ENCODE measurements at places on chromosomes 3 and 15. TPM values are rescaled to one million over a fixed set of nuclear protein-coding genes. Genes with fewer than 3 reads are reported as not detected.

- no peak for DNase-seq
Observed at GRCh38 chr3:20091331-20092047, 51.2 kb downstream of the KAT2B start.

DNA sequence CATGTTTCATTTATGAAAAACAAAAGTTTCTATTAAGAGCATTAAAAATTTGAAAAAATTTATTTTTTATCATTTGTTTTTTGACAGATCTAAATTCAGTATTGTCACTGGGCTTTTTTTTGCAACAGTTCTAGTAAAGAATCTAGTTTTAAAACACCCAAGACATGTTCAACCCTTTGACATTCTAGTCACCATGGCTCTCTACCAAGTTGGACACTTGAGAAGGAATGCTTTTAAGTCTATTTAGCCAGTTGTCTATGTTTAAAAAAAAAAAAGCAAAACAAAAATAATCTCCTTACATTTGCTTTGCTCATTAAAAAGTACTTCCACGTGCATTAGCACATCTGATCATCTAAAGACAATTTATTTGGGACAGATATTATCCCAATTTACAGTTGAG is 417.5 kb downstream of the RSL24D1 start:
- DNase-seq: no peak

DNA sequence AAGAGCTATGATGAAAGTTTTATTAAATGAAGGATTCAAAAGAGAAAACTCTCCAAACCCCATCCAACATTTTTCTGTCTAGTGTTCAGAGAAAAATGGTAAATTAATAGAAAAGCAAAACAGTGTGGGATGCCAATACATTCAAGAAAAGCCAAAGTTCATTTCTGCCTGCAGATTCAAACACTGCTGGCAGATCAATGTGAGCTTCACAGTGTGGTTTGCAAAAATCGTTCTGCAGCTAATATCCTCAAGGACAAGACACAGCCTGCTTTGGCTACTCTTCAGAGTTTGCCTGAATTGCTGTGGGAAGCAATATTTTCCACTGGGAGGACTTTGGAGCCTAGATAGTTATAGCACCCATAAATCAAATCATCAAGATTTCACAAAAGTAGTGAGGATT is 619.9 kb upstream of the SUCLG2 start:
- no peak for DNase-seq

- no peak for DNase-seq
Observed at GRCh38 chr3:195441476-195441991, 1.3 kb downstream of the ACAP2 start.

- no peak for DNase-seq
Observed at GRCh38 chr3:51668756-51669155, 2.3 kb upstream of the TEX264 start.

DNA sequence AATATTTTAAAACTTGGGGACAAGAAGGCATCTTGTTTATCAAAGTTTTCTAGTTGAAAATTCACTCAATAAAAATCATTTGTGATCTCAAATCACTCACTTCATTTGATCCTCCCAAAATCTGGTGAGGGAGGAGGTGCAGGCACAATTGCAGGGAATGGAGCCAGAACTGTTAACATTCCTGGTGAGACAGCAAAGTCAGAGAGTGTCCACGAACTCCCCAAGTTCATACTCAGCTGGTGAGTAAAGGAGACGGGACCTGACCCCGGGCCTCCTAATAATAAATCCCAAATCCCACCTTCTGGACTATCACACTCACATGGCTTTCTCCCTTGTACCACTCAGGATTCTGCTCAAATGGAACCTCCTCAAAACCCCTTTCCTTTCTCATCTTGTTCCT is 252.3 kb upstream of the LRTM1 start:
- no peak for DNase-seq

DNA sequence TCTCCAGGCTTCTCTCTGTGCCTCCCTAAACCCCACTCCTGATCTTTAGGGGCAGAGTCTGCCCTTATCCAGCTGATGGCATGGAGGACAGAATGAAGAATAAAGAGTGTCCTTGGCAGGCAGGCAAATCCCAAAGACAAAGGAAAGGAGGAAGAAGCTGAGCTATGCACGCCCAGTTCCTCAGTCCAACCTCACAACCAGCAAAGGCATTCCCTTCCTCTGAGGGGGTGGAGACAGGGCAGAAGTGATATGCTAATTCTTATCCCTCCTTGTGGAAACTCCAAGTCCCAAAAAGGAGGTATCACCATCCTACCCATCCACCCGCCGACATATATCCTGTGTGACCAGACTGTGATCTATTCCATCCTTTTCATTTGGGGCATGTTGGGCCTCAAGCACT is 10.5 kb upstream of the CCDC54 start:
- no peak for DNase-seq

INSYN1 gene
- total RNA-seq: not detected

TMC3 gene
- total RNA-seq: not detected

KNG1 gene
- not detected for total RNA-seq

XIRP1 gene
- 1.4 TPM for total RNA-seq
